ENCODE measurements at places on chromosomes 6 and 20.
A peak's percentile ranks its signal among the peaks of the same experiment; 100 is the strongest.

- no peak for DNase-seq
Measured at GRCh38 chr20:8438748-8439147, 306.7 kb downstream of the PLCB1 start.

DNA sequence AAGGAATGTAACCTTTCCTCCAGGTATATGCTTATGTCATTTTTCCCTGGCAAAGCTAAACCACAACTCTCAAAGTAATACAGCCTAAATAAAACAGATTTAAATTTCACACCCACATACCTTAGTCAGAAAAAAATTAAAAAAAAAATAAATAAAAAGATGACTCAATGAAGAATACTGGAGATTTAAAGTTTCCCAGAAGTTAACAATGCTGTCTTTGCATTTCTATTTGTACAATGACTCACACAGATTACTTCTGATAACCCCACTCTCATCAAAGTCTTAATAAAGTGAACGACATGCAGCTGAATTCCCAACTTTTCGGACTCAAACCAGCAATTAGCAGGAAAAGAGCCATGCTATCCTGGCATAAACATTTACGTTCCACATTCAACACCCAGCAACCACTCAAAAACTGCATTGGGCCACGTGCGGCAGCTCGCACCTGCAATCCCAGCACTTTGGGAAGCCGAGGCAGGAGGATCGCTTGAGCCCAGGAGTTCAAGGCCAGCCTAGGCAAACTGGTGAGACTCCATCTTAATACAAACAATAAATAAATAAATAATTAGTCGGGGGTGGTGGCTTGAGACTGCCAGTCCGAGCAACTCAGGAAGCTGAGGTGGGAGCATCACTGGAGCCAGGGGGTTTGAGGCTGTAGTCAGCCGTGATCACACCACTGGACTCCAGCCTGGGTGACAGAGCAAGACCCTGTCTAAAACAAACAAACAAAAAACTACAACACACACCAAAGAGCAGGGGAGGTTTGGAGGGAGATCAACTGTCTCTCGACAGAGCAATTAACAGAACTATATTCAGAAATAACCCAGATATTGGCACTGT, 130.5 kb downstream of the WDR27 start:
- DNase-seq, result no peak

GRCh38 chr20:6756693-6757595, 10.5 kb upstream of the BMP2 start:
- no peak for DNase-seq

DNA sequence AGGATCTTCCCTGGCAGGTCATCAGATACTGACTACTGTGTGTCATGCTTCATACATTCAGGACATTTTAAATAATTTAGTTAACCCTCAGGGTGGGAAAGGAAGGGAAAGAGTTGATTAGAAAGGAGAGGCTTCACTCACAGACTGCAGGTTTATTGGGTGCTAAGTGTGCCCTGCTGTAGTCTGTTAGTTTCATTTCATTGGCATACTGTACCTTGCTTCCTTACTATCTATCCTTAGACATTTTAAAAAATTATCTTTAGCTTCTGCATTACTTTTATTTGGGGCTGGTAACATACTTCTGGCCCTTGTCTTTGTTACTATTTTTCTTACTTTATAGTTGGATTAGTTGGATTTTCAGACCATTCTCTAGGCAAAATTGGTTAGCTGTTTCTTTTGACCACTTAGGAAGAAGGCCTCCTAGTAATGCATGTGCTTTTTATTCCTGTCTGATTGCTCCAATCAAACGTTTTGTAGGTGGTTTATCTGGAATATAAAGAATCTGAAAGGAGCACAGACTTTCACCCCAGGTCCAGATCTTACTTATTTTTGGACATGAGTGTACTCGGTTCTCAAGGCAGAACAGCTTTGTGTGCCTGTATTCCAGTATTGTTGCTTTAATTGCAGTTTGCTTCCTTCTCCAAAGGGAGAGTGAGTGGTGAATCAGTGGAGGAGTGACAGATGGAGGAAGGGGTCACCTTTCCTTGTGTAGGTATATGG, 82.7 kb upstream of the PRDM1 start:
- DNase-seq, result no peak

DNA sequence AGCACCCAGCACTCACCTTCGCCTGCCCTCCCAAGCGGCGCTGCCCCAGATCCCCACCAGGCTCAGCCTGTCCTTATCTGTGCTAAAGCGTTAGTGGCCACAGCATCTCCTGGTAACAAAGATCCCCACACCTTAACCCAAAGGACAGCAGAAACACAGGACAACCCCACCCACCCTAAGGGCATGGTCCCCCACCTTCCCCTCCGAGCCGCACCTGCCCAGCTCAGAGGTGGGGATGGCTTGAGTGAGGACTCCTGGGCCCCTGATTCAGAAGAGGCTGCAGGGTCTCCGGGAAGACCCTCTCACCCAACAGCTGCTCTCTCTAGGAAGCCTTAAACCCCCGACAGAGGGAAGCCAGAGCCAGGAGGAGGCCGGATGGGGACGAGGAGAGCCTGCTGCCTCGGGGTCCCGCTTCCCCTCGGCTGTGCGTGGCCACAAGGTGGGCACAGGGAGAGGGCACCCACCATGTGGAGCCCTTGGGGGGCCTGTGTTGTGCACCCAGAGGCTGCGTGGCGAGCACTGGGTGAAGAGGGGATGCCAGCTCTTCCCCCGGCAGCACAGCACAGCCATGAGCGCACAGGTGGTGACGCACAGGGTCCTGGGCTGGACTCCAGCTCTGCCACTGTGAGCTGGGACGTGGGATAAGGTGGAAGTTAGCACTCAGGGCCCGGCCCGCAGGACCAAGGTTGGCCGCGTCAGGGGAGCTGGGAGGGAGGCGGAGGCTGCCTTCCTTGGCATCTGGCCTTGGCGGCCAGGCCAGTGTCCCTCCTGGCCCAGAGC, 31.9 kb upstream of the MRGBP start:
- no peak for DNase-seq

- no peak for DNase-seq
Measured at GRCh38 chr6:7315948-7316365, 3.0 kb upstream of the SSR1 start.

DNA sequence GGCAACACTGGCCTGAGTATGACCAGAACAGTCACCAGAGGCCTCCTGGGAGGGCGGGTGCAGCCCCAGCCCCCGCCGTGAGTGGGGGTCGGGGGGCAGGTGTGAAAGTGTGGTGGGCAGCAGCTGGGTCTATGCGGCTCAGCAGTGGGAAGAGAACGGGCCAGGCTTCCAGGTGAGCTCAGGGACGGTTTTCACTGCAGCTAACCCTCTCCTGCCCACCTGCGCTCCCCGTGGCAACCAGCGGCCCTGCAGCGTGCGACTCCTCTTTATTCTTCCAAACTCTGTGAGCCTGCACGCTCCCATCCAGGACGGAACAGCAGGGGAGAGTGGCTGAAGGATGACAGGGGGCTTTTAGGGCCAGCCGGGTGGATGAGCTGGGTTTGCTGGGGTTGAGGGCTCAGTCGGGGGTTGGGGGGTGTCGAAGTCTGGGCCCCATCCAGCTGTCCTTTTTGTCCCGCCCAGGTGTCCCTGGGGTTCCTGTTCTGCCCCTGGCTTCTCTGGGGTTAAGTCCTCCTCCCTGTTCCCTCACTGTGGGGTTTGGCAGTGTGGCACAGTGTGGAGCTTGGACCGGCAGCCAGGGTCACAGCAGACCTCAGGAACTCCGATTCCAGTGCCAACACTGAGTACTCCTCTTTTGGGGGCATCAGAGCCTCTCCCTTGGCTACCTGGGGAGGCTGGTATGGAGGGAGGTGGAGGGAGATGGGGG, 859 bp upstream of the BIRC7 start:
- peak; percentile 13 for DNase-seq

DNA sequence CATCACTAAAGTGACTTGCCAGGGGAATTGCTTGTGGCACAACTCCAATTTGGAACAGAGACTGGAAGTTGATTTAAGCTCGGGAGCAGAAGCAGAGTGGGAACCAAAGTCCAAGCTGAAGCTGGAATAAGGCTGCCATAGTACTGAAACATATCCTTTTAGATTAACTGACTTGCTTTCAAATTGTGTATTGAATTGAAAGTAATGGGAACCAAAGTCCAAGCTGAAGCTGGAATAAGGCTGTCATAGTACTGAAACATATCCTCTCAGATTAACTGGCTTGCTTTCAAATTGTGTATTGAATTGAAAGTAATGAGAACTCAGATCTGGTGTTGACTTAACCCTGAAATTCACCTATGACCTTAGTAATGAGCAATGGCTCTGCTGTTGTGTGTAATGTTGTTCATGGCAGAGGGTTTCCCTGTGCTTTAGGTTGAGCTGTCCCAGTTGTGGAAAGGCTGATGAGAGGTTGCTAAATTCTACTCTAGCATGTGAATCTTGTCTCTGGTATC, 40.2 kb downstream of the CENPW start:
- no peak for DNase-seq

GRCh38 chr6:82022614-82023129, 224.9 kb downstream of the IBTK start:
- no peak for DNase-seq

DNA sequence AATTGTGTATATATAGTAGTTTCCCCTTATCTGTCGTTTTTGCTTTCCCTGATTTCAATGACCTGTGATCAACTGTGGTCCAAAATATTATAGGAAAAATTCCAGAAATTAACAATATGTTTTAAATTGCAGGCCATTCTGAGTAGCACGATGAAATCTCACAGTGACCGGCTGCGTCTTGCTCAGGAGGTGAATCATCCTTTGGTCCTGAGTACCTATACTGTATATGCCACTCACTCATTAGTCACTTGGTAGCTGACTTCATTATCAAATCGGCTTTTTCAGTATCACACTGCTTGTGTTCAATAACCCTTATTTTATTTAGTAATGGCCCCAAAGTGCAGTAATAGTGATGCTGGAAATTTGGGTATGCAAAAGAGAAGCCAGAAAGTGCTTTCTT, 728.3 kb upstream of the EYS start:
- DNase-seq, result no peak

- DNase-seq, result no peak
Measured at GRCh38 chr6:68182386-68182785, 452.7 kb upstream of the ADGRB3 start.

DNA sequence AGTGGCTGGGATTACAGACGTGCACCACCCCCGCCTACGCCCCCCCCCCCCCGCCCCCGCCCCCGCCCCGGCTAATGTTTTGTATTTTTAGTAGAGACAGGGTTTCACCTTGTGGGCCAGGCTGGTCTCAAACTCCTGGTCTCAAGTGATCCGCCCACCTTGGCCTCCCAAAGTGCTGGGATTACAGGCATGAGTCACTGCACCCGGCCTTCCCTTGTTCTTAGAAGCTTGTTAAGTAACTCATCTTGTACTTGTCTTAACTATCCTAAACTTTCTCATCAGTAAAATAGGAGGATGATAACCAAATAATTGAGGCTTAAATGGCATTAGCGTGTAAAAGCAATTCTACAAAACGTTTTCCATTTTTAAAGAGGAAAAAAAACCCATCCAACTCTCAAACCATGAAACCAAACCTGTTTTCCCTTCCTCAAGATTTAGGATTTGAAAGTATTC, 4.2 kb downstream of the CDYL start:
- no peak for DNase-seq

- DNase-seq, result no peak
Measured at GRCh38 chr20:1712634-1713624, 55.4 kb upstream of the SIRPG start.

DNA sequence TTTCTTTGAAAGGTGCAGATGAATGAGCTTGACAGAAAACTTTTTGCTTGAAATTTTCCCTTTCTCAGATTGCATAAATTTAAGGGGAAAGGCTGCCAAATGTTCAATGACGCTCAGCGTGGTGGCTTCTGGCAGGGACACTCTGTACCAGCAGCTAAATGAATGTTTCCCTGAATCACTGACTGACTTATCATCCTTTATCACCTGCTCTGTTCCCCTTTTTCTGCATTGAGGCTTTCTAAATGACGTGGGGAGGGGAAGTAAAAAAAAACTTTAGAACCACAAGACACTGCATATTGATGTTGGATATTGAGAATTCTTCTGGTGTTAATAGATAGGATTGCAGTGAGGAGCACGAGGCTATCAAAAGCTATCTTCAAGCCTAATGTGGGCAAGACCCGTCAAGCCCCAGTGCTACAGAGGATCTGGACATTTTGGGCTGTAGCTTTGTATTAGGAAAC, 46.9 kb upstream of the ENPP5 start:
- DNase-seq, result peak; percentile 71

DNA sequence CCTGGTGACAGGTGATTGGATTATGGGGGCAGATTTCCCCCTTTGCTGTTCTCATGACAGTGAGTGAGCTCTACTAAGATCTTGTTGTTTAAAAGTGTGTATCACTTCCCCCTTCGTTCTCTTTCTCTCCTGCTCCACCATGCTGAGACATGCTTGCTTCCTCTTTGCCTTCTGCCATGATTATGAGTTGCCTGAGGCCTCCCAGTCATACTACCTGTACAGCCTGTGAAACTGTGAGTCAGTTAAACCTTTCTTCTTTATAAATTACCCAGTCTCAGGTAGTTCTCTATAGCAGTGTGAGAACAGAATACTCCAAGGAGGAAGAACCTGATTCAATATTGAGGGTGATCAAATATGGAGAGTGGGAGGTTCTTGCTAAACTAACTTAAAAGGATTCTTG, 724.9 kb downstream of the DOK5 start:
- no peak for DNase-seq

DNA sequence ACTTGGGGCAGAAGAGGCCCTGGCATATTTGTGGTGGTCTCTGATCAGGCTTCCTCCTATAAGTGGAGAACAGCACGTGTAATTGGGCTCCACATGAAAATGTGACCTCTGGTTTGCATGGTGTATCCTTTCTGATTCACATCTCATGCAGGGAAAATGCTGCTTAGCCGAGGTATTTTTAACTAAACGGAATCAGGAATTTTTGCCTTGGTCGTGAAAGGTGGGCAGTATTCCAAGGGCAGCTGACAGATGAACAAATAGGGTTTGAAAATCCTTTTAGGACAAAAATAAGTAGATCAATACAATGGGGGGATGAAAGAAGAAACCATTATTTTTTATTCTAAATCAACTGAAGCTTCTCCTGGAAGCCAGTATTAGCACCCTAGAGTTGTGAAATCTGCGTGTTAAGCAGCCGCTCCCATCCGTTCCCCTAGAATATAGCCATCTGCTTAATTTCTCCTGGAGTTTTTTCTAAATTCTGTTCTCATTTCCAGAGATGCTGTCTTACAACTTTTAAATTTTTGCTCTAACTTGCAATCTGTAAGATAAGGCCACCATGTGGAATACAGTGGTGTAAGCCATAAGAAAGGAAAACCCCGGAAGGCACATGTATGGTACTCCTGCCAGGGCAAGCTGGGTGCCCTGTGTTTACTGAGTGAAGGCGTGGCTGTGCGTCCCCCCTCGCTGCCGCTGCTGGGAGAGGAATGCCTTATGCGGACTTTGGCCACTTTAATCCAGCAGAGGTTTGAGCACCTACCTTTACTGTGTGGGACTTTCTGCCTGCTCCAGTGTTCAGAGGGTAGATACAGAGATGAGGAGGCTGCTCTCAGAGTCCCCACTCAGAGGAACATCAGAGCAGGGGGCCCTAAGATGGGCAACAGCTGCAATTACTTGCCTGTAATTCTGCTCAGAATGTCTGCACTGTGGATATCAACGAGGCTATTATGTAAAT, 52.4 kb downstream of the SYNJ2 start:
- DNase-seq, result no peak

DNA sequence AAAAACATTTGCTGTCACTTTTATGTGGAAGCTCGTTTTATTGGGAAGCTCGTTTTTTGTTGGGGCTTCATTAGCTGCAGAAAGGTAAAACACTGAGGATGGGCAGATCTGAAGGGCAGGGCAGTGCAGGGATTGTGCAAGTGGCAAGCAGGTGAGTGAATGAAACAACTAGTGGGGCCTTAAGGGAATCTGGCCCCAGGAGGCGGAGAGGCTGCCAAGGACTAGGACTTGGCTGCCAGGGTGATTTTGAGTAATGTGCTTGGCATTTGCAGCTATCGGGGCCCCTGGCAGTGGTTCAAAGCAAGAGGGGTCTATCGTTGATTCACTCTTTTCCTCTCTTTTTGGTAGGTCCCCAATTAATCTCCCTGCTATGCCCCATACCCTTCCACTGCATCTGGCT, 11.5 kb downstream of the IL22RA2 start:
- DNase-seq, result no peak

Data from KBM-7 (cell line).